ENCODE measurements at places on chromosomes 2 and 18. TPM values are rescaled to one million over a fixed set of nuclear protein-coding genes. Genes with fewer than 3 reads are reported as not detected.
A peak's percentile ranks its signal among the peaks of the same experiment; 100 is the strongest.

DNA sequence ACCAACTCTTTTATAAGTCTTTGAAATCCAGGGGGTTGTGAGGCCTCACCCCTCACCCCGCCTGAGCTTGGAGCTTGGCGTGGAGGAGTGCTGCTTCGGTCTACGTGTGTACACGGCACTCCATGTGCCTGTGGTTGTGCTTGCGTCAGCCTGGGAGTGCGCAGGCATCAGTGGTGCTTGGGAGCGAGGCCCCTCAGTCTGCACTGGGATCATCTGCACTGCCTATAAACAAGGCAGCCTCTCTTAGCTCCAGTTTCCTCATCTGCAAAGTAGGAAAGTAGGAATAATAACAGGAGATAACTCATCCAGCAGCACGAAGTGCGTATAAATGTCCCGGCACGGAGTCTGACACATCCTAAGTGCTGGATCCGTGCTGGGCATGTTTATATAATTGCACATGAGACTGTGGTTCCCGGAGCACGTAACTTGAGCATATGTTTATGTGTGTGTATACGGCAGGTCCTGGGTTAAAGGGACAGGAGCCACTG, 1.2 kb downstream of the GYPC start:
- peak; percentile 49 for ATAC-seq

GRCh38 chr2:118477111-118477862, 370.2 kb downstream of the EN1 start:
- ATAC-seq = no peak

DNA sequence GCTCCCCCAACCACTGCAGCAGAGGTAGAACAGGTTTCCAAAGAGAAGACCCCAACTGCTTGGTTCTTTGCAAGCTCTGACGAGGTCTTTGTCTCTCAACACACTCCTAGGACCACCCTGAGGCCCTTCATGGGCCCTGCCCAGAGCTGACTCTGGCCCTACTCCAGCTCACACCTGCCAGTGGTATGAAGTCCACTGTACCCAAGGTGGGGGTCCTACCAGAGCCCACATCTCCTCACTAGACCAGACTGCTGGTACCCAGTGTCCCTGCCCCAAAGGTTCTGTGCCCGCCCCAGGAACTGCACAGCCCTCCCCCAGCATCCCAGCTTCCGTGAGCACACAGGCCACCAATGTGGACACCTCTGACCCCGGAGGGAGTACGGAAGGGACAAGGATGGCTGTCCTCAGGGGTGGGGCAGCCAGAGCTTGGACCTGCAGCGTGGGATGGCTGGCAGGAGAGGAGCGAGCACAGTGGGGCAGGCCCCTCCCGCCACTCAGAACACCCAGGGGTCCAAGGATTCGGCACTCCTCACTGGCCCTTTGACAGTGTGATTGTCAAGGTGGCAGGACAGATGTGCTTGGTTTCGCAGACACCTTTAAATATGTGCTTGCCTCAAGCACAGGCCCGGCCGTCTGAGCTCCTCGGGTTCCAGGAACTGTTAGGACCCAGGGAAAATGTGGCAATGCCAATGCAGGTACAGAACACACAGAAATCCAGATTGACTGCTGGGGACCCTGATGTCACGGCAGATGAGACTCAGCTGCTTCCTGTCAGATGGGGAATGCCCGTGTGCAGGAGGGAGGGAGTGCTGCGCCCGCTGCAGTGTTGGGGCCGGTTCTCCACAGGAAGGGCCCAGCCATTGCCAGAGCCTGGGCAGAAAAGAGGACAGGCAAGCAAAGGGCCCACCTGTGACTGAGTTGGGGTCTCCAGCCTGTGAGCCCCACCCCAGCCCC, 51.2 kb downstream of the MTERF4 start:
- ATAC-seq = no peak

DNA sequence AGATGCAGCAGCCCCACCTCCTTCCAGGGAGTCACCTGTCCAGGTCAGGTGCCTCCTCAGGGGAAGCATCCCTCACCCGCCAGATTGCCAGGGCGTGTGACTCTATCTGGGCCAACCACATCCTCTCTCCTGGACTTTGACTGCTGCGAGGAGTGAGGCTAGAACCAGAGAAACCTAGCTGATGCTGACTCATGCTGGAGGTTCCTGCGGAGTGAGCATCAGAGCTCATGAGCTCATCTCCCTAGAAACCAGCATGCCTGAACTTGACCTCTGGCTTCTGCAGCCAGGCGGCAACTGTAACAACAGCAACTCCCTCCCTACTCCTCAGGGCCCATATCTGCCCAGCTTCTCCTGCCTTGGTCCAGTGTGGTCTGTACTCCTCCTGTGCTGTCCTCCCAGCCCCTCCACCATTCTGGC, 28.3 kb upstream of the NT5DC4 start:
- peak; percentile 93 for ATAC-seq

- ATAC-seq = no peak
These were observed 4.5 kb upstream of the SLC4A5 start for GRCh38 chr2:74347742-74348141.

DNA sequence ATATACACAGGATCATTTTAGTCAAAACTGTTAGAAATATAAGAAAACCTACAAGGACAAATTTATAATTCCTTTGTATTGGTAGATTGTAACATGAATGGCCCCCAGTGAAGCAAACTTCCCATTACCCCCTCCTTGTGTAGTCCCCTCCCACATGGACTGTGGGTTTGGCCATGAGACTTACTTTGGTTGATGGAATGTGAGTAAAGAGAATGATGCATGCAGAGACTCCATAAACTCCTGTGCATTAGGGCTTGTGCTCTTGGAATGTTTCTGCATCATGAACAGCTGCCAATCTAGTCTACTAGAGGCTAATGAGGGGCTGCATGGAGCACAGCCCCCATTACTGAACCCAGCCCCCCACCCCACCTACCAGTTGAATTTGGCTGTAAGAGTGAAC, 8.3 kb upstream of the TGFA start:
- no peak for ATAC-seq

DNA sequence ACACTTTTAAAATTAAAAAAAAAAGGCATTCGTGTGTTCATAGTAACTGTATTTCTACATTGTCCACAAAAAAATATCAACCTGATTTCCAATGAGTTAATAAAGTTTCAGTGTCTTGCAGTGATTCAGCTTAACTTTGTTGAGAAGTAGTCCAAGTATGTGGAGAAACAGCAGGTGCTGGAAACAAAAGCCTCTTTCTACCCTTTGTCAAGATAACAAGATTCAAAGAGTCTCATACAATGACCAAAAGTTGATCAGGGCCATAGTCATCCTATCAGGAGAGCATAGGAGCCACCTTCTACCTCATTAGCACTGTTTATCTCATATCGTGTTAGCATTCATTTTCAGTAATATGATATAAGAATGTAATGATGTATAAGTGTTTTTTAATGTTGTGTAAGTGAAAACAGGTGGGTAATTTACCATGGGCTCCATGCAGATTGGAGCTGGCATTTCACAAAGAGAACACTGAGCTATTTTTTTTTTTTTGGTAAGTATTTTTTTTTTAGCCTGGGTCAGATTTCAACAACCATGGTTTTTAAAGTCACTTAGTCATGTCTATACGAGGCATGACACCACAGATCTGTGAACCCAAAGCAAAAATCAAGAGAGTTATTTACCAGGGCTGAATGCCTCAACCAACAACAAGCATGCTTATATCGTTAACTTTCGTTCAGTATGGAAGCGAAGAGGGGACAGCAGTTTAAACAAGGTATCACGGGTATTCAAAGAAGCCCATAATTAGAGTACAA, 165.0 kb upstream of the ZNF521 start:
- ATAC-seq = no peak

DNA sequence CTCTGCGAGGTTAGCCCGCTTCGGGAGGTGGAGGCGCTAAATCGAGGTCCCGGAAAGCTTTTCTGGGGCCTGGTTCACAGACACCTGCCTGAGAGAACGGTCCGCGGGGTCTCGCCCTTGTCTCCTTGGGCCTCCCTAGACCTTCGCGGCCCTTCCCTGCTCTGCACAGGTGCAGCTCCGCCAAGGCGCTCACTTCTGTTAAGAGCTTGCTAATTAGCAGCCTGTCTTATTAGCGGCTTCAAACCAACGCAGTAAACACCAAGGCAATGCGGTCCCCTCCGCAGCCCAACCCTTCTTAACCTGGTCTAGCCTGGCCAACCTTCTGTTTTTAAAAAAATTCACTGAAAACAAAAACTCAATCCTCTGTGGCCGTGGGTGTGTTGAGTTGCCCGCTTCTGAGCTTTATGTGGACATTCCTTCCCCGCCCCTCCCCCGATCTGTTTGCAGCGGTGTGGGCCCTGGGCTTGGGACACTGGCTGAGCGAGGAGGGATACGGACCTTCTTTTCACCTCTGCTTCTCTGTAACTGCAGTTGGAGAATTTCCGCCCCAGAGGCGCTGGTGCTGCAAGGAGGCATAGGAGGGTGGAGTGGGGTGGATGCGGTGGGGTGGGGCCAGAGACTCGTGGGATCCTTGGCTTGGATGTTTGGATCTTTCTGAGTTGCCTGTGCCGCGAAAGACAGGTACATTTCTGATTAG, 3.4 kb upstream of the HOXD4 start:
- no peak for ATAC-seq

DNA sequence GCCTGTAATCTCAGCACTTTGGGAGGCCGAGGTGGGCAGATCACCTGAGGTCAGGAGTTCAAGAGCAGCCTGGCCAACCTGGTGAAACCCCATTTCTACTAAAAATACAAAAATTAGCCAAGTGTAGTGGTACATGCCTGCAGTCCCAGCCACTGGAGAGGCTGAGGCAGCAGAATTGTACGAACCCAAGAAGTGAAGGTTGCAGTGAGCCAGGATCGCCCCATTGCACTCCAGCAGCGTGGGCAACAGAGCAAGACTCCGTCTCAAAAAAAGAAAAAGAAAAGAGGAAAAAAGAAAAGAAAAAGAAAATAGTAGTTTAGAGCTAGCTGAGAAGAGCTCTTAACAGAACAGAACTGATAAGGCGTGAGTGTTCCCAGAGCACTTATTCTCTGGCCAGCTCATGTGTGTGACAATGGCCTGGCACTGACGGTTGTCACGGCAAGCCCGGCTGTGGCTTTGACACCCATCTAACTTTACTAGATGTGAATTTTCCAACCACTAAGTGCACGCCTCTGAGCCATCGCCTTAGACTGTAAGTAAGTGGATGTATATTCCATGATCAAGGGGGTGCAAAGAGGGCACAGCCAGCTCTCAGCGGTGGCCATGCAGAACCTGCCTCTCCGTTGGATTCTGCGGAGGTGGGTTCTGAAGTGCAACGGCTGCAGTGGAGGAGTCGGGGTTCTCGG, 80.0 kb downstream of the ZNF516 start:
- ATAC-seq = peak; percentile 33

DNA sequence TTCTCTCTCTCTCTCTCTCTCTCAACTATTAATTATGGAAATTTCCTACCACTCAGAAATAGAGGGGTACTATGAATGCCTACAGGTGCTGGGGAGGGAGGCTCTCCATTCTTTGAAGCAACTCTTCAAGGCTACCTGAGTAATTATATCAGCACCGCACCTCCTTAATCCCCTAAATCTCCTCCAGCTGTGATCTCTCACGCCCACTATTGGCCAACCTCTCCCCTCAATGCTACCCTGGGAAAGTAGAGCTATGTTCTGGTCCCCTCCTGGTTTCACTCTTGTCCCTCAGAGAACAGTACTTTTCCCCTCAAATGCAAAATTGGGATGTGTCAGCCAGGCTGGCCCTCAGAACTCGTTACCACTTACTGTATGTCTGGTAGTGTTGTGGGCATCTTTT, 1.6 kb downstream of the MOCOS start:
- no peak for ATAC-seq

GRCh38 chr18:11762429-11762828, 73.4 kb downstream of the GNAL start:
- no peak for ATAC-seq

DNA sequence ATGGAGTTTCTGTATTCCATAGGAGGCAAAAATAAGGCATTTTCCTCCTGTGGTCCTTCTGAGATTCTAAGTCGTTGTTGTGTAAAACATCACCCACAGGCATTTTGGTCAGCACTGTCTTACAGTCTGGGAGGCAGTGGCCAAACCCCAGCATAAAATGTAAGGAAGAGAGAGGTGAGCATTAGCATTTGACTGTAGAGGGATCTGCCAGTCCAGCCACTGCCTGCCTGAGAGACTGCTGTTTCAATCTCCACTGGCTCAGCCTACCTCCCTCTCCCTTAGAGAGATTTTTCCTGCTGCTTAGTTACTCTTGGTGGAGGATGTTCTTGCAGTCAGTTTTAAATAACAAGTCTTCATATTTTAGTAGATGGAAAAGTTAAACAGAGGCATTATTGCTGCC, 77.0 kb downstream of the ARHGEF33 start:
- no peak for ATAC-seq

DNA sequence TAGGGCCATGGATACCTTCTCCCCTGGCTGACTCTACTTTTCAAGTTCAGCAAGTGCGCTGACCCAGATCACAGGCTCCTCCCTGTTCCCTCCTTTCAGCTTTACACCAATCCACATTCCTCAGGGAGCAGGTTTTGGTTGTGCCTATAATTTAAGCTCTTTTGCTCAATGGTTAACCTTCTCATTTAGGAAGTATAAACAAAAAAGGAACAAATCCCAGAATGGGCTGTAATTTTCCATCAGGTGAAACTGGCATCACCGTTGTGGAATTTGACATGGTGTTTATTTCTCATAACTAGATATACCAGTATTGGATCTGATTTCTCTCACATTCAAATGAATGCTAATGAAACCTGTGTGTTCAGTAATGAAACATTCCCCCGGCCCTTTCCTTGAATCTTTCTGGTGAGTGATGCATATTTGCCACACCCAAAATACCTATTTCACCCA, 13.6 kb downstream of the STRN start:
- no peak for ATAC-seq

DNA sequence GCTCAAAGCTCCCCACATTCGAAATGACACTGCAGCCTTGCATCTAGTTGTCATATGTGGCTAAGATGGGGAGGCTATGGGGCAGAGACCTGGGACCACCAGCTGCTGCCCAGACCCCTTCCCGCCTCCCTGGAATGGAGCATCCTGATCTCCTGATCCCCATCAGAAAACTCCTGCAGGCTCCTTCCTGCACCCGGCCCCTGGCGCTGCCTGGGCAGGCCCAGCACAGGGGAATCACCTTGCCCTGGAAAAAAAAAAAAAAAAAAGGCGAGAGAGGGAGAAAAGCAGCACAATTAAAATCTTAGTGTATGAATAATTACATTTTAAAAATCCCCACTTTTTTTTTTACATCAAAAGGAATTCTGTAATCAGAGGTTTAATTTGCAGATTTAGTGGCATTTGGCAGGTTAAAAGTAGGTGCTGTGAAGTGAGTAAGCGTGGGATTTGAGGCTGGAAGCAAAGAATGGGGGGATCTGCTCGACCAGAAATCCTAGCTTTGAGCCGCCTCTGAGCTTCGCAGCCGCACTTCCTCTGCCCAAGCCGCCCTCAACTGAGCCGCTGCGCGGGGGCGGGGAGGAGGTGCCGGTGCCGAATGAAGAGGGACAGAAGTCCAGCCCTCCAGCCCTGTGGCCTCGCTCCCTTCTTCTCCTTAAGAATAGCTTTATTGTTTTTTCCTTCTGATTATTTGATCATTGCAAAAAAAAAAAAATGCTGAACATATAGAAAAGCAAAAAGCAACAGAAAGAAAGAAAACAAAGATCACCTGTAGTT, 30.0 kb downstream of the THNSL2 start:
- ATAC-seq = no peak

GRCh38 chr2:177489719-177490301, 97.2 kb downstream of the AGPS start:
- ATAC-seq = no peak

- no peak for ATAC-seq
These were observed 17.7 kb downstream of the GULP1 start for GRCh38 chr2:188309364-188309763.

GRCh38 chr2:142056784-142057183, 74.0 kb downstream of the LRP1B start:
- no peak for ATAC-seq

The COL6A3 gene
- 30.7 TPM for total RNA-seq

The MAP3K19 gene
- not detected for total RNA-seq

The SANBR gene
- 4.0 TPM for total RNA-seq
